ENCODE measurements at places on chromosomes 11 and 22.

DNA sequence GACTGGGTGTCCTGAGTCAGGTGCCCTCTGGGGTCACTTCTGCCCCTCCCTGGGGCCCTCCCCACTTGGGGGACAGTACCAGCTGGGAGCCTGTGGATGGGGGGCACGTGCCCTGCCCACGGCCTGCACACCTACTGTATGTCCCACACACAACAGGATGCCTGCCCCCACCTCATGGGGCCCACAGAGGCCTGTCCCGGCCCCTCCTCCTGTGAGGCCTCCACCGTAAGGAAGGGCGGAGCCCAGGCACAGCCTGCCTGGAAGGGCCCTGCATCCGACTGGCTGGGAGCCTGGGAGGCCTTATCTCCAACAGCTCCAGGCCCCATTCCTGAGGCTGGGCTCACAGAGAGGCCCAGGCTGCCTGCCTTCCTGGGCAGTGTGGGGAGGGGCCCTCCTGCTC, 47.8 kb downstream of the BRSK2 start:
- DNase-seq: peak; percentile 8

DNA sequence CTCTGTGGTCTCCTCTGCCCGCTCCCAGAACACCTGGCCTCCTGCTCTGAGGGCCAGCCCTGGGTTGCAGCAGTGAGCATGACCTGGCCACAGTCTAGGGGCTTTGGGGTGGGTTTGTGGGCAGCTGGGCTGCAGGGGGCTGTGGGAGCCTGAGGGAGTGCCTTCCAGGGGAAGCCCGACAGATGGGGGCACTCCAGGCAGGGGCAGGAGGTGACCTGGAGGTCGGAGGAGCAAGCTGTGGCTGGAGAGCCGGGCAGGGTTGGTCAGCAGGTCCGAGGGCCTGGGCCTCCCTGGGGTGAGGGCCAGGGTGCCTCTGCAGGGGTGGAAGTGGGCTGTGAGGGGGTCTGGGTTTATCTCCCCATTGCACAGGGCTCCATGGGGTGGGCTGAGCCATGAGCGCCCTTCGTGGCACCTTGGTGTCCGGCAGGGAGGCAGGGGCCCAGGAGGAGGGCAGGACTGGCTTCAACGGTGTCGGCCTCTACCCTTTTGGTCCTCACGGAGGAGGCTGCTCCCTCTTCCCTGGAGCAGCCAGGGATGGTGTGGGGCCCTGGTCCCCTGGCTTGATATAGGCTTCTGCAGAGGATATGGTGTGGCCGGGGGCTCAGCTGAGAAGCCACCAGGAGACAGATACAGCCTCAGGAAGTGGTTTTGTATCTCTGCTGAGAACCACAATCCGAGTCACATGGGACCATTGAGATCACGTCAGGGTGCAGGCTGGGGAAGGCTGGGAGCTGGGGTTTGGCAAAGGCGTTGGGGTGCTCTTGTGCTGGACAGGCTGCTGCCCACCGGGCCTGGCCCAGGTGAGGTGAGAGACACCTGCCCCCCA, 22.3 kb downstream of the KCNQ1 start:
- DNase-seq: no peak

DNA sequence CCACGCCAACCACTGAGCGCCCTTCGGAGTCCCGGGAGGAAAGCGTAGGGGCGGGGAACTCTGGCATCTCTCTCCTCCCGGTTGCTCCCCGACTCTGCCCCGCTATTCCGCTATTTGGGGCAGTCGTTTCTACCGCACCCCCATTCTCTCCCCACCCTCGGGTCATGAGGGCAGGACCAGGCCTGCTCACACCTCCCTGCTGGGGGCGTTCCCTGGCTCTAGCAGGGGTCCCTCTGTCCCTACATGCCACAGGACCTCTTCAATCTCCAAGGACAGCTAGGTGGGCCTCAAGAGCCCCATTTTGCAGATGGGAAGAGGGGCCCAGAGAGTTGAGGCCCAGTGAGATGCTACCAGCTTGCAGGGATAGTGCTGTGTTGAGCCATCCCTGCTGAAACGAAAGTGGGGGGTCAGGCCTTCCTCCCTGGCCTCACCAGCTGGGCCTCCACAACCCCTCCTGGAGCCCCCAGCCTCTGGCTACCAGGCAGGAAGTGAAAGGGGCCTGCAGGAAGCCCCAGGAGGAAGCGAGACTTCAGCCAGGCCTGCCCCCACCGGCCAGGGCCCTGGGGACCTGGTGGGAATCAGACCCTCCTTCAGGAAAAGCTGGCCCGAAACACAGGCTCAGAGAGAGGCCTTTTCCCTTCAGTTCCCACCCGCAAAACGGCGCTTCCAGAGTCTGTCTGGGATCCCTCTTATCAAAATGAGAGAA, 5.5 kb upstream of the SHISA8 start:
- no peak for DNase-seq

GRCh38 chr22:29838599-29838956, 504 bp upstream of the ASCC2 start:
- DNase-seq: no peak

DNA sequence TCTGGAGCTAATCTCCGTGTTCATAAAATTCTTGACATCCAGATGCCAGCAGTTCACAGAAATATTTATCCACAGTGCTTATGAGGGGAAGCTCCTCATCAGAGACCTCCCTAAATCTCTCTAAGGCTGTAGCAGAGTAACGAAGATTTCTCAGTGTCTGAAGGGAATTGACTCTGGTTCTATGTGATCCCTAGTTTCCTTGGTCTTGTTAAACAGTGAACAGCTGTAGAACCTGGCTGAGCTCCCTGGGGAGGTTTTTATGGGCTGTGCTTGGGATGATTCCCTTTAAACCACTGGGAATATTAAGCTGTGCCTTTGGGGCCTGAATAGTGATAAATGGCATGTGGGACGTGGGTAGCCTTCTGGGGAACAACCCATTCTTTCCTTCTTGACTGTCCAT, 43.7 kb upstream of the ARHGAP20 start:
- no peak for DNase-seq

DNA sequence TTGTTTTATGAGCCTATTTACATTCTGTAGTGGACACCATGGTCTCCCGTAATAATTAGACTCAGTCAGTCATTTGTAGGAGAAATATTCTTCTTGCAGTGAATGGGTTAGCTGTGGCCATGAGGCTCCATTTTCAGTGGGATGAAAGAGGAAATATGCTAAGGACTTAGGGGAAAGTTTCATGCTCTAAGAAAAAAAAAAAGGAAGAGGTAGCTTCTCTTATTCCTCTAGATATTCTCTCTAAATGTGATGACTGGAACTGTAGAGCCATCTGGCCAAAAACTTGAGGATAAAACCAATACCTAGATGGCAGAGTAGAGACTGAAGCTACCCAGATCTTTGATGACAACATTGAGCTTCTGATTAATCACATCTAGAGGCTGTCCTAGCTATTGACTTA, 75.8 kb upstream of the SESN3 start:
- DNase-seq: no peak

DNA sequence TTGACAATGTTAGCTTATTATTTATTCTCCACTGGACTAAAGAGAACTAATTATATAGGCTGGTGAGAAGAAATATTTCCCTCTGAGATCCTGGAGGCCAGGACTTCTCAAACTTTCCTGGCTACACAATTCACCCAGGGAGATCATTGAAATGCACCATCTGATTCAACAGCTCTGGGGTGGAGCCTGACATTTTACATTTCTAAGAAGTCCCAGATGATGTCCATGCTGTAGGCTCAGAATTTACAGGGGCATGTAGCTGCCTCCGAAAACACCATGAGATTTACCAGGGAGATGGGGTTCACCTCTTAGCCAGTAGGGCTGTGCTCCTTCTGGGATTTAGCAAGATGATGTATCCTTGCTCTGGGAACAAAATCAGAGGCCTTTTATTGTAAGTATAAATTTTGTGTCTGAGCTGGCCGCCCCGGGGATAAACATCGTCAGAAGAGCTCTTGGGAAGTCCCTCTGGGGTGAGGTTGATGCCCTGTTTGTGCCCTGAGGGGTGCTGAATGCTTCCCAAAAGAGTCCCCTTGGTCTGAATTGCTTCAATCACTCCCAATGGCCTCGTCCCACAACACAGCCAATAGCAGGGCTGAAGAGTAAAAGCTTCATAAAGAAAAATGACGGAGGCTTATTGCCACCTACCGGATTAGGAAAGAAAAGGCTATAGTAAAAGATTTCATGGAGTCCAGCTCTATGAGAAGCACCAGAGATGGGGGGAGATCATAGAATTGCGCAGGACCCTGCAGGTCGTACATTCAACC, 33.4 kb upstream of the API5 start:
- DNase-seq: peak; percentile 45

- DNase-seq: no peak
Observed at GRCh38 chr11:65172600-65172999, 2.6 kb downstream of the SPDYC start.

- DNase-seq: no peak
Observed at GRCh38 chr22:23223569-23224317, 43.4 kb downstream of the BCR start.

DNA sequence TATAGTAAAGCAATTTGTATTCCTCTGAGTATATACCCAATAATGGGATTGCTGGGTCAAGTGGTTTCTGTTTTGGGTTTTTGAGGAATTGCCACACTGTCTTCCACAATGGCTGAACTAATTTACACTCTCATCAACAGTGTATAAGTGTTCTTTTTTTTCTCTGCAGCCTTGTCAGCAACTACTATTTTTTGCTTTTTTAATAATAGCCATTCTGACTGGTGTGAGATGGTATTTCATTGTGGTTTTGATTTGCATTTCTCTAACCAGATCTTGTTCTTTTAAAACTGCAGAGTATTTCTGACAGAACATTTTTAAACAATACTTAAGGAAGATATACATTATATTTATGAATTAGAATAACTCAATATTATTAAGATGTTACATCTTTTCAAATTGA, 1140.5 kb upstream of the CNTN5 start:
- peak; percentile 0 for DNase-seq

DNA sequence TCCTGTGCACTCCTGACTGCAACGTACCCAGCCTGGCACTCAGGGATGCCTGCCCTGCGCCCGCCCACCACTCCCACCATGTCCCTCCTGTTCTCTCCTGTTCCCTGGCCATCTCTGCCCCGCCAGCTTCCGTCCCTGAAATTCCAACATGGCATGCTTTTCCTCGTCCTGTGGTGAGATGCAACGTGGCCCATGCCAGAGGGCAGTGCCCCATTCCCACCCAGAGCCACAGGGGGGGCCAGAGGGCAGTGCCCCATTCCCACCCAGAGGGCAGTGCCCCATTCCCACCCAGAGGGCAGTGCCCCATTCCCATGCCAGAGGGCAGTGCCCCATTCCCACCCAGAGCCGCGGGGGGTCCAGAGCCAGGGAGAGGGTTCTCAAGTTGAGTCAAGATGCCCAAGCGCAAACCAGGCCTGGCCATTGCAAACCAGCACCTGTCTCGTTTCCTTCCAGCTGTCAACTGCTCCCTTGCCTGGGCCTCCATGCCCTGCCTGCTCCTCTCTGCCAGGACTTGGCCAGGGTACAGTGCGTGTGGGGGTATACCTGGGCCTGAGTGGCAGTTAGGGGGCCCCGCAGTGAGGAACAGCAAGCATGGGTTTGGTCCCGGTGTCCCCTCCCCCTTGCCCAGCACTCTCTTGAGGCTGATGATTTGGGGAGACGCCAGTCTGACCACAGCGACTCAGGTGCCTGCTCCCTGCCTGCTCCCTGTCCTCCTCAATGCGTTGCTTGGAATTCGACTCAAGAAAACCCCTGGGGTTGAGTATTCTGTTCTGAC, 14.6 kb downstream of the B3GAT1 start:
- DNase-seq: no peak

DNA sequence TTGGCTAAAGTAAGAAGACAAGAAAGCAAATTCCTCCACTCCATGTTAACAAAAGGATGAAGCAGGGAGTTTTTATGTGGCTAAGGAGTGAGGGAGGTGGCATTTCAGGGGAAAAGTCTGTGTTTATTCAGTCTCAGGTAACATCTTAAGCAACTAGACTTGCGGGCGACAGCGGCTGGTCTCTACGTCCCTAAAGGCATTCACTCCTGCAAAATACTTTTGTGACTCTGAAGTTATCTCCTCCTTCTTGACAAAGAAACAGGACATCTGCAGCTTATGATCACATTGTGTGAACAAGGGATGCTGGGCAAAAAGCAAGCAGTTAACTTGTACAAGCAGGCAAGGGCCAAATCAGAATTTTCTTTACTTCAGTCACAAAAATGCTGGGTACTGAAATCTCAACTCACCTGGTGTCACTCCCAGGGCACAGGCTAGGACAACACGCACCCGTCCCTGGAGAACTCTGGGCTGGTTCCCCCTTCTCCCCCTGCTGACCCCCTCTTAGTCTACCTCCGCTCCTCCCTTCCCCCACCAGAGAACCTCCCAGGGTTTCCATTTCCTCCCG, 38.3 kb downstream of the IGLL5 start:
- DNase-seq: no peak

- peak; percentile 49 for DNase-seq
Observed at GRCh38 chr11:119533921-119534736, 111.2 kb upstream of the THY1 start.

DNA sequence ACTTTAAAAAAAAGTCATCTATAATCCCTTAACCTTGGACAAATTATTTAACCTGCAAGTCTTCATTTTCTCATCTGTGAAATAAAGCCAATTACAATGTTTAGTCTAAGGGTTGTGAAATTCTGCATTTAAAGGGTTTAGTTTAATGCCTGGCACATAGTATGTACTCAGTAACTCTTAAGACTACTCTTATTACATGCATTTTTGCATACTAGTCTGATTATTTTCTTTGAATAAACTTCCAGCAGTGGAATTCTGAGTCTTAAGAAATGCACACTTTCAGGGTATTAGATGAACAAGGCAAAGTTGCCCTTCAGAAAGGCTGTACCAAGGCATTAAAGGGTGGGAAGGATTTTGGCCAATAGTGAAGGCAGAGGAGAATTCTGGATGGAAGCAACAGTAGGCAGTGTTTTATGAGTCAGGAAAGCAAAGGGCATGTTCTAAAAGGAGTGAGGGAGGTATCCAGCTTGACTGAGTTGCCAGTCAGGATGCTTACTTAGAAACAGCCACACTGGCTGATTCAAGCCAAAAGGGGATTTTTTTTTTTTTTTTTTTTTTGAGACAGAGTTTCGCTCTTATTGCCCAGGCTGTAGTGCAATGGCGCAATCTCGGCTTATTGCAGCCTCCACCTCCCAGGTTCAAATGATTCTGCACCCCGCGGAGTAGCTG, 50.5 kb downstream of the SWAP70 start:
- DNase-seq: no peak

GRCh38 chr11:70122490-70123198, 44.5 kb downstream of the ANO1 start:
- no peak for DNase-seq

- no peak for DNase-seq
Observed at GRCh38 chr22:50521710-50522109, 3.7 kb downstream of the SCO2 start.

DNA sequence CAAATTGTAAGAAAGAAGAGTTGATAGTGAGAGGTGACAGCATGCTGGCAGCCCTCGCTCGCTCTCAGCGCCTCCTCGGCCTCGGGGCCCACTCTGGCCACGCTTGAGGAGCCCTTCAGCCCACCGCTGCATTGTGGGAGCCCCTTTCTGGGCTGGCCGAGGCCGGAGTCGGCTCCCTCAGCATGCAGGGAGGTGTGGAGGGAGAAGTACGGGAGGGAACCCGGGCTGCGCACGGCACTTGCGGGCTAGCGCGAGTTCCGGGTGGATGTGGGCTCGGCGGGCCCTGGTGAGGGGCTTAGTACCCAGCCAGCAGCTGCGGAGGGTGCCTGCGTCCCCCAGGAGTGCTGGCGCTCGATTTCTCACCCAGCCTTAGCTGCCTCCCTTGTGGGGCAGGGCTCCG, 539.7 kb upstream of the CCDC179 start:
- DNase-seq: no peak

Data from fibroblast of skin of right quadriceps (primary cell).